ENCODE measurements at places on chromosomes 1 and 21.

- no peak for DNase-seq
Observed at GRCh38 chr1:77820121-77820520, 40.7 kb downstream of the MIGA1 start.

DNA sequence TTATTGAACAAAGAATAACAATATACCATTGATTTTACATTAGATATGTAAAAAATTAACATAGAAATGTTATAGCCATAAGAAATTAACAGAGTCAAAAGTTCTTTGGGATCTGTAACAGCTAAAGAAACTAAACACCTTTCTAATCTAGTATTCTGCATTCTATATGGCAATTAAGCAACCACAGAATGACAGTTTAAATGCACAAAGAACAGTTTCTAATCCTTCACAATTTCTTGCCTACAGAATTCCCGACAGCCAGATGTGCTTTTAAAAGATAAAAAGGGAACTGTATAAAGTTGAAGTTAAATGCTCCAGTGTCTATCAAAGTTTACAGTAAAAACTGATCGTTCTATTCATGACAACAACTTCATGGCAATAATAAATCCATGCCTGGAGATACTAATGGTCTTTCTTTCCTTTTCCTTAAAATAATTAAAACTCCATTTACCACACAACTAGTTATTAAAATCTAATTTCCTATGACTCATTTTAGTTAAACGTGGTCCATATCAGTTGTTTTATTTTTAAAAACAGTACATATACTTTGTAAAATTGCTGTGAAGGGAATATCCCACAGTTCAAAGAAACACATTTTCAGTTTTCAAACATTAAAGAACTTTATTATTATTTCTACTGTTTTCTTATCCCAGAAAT, 110.2 kb downstream of the EIF4G3 start:
- no peak for DNase-seq

DNA sequence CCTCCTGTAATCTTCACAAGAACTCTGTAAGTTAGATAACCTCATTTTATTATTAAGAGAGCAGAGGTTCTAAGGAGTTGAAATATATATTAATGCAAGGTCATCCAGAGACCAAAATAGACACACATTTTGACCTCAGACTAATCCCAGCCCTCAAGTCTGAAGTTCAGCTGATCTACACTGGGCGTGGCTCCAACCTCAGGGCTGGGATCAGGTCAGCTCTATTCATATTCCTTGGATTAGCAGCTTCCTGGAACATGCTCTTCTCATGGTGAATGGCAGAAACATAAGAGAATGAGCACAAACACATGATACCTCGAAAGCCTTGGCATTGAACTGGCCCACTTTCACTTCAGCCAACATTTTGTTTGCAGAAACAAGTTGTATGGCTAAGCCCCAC, 200.8 kb upstream of the ST6GALNAC5 start:
- no peak for DNase-seq

DNA sequence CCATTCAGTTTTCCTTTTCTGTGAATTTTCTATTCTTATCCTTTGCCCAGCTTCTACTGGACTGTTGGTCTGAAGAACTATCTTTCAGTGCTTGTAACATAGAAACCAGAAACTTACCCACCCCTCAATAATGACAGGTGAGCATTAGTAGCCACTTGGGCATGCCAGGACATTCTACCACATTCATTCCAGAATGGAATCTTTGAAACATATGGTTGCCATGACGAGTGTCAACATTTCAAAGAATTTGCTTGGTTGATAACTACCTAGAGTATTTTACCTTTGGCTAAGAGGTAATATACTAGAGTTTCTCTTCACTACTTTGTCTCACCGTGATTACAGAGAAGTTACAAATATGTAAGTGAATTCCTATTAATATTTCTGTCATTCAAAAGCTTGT, at the start of gene MROH9:
Gene MROH9, plus strand, starts transcription at position 304 of the 400 bp plus-strand sequence. CDS start 10,023 bp downstream, outside the sequence.
- DNase-seq = no peak
